BJ (cell line): ENCODE measurements at places on chromosomes 5 and 9.
A peak's percentile ranks its signal among the peaks of the same experiment; 100 is the strongest.

GRCh38 chr5:52554293-52554692 lies 233.4 kb upstream of the ITGA1 start:
- no peak for DNase-seq

GRCh38 chr5:109168151-109168550 lies 241.6 kb downstream of the PJA2 start:
- no peak for DNase-seq

DNA sequence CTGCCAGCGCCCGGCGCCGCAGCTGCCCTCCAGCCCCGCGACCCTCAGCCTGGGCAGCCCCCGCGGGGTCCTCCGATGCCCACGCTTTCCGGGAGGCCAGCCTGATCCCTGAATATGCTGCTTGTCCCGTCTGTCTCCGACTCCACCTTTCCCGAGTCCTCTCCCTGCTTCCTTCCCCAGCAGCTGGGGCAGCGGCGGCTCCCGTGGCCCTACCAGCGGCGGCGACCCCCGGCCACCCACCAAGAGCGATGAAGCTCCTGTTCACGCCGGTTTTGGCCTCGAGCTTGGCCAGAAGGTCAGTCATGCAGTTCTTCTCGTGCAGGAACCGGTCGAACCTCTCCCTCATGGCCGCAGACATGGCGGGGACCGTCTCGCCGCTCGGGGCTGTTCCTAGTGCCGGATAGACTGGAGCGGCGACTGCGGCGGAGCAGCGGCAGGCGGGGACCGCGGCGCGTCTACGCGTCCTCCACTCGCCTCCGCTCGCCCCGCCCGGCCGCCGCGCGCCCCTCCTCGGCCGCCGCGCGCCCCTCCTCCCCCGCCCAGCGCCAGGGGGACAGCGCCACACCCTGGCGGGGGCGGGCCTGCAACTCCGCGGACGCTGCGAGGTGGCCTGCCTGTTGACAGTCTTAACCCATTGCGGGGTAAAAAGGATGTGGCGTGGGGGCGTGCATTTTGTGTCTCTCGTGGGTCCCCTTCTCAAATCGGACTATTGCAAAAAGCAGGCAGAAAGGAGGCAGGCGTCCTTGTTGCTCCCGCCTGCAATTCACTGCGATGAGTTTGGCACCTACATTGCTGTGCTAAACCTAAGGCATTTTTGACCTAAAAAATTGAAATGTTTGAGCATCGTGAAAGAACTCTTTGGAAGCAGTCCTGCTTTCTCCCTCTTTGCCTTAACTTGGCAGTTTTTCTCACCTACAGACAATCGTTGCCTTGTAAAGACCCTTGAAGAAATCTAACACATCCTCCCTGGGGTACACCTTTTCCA lies at the start of gene REEP5:
REEP5 (minus strand) TSS at position 395 of the 985 bp plus-strand sequence; CDS start at position 358, 37 bp downstream.
- no peak for DNase-seq

DNA sequence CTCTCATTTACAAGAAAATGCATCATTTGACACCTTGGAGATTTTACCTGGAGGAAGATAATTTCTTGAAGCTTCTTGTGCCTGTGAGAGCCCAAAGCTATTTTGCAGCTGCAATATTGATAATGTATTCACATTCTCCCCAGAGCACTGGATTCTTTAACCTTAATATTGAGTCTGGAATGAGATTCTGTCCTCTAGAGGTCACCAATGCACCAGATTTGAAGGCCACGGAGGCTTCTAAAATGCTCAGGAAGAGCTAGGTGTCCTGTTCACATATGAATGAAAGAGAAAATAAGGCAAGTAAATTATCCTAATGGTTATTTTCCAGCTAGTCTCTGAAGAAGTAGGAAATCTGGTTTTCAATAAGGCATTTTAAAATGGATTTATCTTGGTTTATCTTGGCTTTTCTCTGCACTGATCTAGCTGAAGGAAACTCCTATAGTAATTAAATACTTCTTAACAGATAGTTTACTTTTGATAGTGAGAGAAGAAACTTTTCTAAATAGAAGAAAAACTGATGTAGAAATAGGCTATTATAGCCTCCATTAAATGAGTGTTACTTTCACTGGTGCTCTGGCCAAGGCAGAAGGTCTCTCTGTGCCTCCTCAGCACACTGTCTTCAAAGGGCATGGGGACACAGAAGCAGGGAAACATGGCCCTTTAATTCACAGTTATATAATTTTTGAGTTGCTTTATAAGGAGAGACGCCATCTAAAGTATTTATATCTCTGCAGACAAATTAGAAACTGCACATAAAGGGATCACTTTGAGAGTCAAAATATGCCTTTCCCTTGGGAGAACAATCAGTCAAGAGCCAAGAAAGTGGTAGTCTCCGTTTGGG lies 297.0 kb upstream of the ACTBL2 start:
- DNase-seq: no peak

DNA sequence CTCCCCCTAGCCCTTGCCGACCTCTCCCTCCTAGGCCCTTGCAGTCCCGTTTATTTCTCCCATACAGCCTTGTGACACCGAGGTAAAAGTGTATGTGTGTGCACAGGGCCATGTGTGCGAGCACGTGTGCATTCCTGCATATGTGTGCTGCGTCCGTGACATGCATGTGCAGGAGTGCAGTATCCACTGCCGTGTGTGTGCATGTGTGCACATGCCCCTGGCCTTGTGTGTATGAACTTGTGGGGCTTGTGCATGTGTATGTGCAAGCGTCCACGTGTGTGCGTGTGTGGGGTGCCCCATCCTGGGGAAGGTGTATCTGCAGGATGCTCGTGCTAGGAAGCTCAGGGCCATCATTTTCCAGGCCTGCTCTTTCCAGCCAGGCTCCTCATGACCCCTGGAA lies 6.6 kb downstream of the AK1 start:
- DNase-seq: no peak

DNA sequence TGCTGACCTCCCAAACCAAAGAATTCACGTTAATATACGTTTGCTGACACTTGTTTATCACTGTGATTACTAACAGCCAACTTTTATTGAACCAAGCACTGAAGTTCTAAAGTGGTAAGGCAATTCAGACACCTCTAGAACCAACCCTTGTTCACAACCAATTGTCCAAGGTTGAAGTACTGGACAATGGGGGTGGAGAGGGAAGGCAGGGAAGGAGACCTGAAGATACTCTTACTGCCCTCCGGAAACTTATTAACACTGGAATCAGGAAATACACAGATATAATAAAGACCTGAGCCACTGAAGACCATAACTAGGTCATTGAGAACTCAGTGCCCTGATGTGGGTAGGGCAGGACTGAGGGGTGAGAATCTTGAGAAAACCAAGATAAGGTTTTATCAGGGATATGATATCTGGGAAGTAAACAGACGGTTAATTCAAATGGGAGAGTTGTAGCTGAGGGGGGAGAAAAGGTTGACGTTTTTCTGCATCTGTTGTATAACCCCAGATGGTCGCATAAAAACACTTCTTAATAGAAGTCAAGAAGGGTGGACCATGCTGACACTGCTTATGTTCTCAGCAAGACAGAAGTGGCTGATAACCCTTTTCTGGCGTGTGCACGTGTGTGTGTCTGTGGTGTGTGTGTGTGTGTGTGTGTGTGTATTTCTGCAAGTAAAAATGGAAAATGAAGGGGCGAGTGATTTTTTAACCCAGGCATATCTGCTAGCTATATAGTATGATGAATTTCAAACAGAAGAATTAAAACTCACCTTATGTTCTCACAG lies 125.9 kb downstream of the LHFPL2 start:
- no peak for DNase-seq

GRCh38 chr5:178772351-178772750 lies 41.9 kb upstream of the ZNF354A start:
- no peak for DNase-seq

GRCh38 chr5:159161361-159162214 lies 47.8 kb downstream of the RNF145 start:
- no peak for DNase-seq

DNA sequence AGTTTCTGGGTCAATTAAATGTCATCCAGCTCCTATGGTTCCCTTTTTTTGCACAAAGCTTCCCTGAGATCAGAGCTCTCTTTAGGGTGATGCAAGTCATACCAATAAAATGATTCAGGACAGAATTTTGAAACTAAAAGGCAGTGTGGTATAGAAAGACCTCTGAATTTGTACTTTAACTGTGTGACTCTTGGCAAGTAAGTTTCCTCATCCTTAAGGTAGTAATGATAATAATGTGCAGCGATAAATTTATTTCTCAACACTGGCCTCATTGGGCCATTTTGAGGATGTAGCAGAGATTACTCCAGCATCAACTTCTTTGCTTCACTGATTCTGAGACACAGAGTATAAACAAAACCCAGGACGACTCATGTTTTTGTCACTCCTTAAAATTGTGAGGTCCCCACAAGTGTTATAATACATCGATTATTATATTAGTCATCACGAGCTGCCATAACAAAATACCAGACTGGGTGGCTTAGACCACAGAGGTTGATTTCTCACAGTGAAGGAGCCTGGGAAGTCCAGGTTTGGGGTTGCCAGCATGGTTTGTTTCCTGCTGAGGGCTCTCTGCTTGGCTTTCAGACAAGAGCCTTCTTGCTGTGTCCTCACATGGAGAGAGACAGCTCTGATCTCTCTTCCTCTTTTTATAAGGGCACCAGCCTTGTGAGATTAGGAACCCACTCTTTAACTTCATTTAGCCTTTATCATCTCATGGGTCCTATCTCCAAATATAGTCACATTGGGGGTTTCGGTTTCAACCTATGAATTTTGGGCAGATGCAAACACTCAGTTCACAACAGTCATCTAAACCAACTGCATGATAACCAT lies 293.0 kb downstream of the ZNF608 start:
- peak; percentile 10 for DNase-seq

DNA sequence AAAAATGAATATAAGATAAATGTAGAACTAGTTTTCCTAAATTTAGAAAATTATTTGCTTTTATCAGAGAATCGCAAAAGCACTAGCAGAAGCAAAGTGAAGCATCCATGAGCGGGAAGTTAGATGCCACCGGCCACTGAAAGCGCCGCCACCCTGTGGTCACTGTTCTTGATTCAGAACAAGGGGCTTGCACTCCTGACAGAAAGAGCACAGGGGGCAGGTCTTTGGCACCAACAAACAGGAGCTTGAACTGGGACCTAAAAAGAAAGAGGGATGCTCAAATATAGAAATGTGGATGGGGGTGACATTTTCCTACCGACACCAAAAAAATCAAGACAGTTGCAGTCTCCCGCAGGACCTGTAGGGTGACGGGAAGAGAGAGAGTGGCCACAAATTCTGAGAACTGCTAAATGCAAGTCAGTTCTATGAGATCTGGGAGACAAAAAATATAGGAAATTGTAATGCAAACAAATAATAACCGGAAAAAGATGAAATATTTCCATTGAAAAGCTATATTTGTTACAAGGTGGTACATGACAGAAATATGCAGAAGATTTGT lies 144.3 kb downstream of the CDH12 start:
- no peak for DNase-seq

DNA sequence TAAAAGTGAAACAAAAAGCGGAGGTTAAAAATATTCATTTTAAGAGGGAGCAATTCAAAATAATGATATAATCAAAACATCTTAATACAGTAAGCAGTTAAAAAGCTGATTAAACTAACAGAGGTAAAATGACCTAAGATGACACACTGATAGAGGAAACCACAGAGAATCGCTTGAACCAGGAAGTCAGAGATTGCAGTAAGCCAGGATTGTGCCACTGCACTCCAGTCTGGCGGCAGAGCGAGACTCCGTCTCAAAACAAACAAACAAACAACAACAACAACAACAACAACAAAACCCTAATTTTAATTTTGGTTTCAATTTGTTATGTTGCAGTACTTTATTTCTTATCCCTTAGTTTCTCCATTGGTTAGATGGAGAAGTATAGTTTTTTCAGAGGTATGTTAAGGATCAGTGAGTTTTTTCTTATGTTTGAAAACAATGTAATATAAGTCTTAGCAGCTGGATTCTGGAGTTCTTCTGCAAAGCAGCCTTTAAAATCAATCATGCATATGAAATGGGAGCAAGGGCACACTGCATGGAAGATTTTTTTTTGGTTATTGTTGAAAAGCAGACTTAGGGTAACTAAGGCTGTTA lies 58.5 kb downstream of the MLANA start:
- no peak for DNase-seq
